ENCODE measurements at places on chromosomes 4 and X.

DNA sequence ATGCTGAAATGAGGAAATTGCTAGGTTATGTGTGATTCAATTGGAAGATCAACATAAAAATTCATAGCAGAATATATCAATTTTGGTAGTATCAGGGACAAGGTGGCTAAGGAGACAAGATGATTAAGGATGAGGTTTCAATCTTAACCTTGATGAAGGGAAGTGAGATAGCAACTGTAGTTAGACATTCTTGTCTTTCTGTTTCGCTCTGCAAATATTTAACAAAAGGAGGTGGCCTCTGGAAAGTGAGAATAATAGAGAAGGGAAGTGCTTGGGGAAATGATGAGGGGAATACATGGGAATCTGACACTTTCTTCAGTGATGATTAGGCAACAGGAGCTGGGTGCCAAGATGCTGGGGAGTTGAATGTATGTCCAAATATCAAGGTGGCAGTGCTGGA lies 337.1 kb upstream of the PUDP start:
- no peak for DNase-seq

DNA sequence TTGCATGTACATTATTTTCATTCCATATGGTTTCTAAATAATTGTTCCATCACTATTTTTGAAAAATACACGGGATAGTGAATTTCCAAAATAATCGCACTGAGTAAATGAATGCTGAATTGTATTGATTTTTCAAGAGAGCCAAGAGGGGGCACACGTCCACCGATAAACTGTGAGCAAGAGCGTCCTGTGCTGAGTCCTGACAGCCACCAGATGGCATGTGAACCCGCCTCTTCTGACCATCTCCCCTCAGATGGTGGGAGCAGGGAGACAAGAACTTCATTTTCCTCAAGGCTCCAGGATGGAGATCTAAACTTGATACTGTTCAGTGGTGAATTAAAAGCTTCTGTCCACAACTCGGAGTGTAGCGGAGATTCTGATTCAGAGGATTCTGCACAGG lies 30.6 kb upstream of the IL9R start:
- peak; percentile 45 for DNase-seq

- no peak for DNase-seq
These were observed 96.0 kb upstream of the C1GALT1C1 start for GRCh38 chrX:120725874-120726273.

DNA sequence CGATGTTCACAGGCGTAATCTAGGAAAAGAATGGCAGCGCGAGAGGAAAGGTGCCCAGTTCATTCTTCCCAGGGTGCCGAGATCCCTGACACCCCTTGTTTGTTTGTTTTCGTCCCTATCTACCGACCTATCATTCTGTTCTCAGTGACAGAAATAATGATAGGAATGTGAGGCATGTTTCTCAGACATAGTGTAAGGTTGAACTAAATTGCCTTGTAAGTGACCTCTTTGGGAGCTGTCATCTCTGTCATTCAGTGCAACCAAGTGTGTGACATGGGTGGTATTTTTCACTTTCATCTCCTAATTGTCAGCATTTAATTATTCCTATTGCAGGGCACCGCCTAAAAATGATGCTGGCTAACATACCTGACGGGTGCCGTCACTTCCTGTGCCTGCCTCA lies 24.4 kb downstream of the CLDN22 start:
- DNase-seq: no peak

DNA sequence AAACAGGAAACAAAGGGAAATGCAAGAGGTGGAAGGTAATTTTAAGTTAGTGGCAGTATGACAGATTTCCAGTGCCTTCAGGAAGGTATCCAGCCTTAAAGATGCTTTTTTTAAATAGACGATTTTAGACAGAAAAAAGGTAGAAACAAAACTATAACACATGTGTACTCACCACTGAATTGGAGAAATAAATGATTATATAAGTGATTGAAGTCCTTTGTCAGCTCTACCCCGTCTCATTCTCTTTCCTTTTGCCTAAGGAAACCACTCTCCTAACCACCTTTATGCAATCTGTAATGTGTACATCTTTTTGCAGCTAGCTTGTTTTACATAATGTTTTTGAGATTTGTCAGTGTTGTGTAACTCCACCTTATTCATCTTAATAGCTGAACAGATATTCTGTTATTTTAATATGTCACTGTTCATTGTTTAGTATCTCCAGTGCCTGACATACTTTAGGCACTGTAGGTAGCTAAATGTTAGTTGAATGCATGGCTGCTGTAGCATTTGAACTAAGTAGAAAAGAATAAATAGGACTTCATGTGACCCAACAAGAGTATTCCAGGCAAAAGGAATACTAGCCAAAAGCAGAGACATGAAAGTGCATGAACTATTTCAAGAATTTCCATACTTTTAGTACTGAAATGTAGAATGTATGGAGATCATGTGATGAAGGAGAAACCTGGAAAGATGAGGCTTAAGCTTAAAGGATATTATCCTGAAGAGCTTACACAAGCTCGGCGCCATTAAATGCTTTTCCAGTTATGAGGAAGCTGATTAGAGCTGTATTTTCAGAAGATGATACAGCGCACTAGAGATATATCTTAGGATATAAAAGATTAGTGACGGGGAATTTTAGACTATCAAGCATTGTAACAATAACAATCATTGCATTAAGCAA lies 865 bp downstream of the FAM200B start:
- no peak for DNase-seq

- DNase-seq: no peak
These were observed 4.5 kb upstream of the MAMLD1 start for GRCh38 chrX:150358651-150359050.

DNA sequence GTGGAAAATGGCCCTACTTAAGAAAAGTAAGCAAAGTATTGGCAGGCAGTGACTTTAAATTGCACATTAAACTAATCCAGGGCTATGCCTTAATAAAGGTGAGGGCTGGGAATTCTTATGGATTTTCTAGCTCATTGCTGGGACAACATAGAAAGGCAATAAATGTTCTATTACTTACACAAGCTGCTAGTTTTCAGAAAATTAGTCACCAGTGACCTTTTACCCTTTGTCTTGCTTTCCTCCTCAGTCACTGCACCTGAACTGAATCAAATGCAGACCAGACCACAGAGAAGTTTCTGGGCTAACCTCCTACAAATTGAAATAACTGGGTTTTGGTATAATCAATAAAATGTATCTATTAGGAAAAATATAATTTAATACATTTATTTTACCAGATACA lies 694.4 kb upstream of the FAM241A start:
- no peak for DNase-seq

DNA sequence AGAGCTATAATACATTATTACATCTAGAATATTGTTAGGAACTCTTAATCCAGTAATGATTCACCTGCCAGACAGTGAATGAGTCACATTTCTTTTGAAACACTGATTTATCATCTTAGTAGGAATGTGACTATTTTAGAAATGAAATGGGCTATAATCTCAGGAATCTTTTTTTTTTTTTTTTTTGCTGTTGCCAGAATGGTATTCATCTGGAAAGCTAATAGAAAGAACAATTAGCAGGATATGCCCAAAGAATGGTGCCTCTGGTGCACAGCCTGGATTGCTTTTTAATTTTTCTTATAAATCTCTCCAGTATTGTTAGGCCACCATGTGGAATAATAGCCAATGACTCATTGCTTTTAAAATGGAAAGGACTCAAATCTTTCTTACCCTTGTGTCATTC lies 181.1 kb upstream of the SMIM31 start:
- no peak for DNase-seq

GRCh38 chr4:101122019-101122418 lies 225.3 kb downstream of the PPP3CA start:
- no peak for DNase-seq

DNA sequence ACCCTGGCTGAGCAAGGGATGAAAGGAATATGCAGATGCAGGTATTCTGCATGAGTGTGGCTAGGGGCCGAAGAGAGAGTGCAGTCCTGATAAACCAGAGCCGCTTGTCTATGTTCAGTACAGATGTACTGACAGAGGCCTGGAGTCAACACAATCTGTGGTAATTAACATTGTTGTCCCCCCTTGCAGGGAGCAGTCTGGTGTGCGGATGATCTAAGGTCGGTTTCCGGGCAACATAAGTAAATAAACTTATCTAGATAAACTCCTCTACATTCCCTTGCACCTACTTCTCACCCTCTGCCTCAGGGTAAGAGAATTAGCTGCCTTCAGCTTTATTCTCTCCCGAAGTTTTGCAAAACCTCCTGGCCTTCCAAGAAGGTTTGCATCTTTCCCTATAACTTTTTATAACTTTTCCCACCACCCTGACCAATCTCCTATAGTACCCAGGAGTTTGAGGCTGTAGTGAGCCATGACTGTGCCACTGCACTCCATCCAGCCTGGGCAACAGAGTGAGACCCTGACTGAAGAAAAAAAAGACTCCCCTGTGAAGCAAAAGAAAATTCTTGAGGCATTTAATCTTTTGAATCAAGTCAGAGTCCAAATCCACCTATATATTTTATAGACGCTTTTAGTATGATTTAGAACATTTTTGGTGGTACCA lies 26.6 kb downstream of the SNX25 start:
- DNase-seq: no peak

DNA sequence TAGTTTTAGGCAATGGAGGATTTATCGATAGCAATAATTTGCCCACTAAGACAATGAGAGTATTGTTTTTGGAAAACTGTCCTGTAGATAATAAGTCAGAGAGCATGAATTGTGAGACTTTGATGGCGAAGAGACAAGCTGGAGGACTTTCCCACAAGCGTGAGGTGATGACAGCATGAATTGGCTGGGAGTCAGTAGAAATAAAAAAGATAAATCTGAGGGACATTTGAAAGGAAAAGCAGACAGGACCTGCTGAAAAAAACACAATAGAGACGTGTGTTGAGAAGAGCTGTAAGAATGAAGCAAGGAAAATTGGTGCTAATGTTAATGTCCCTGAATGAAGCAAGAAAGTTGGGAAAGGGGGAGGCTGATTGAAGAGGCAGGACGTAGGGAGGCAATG lies 233.5 kb downstream of the DCTD start:
- DNase-seq: no peak

- no peak for DNase-seq
These were observed 398.4 kb downstream of the PPP3CA start for GRCh38 chr4:100948911-100949310.

GRCh38 chrX:30561191-30561590 lies 16.4 kb downstream of the TASL start:
- no peak for DNase-seq

DNA sequence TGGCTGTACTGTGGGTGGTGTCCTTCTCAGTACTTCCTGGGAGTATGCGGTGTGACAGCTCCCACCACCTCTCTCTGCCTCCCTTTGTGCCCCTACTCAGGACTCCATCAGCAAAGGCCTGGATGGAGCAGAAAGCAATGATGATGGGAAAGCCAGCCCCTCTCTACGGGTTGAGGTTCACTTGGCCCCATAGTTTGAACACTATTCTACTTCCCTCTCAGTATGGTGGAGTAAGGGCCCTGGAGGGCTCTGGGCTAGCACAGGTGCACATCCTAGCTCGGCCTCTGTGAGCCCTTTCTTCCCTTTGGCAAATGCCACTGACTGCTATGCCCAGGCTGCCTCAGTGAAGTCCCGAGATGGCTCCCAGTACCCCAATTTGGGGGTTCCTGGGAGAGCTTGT lies 31.0 kb downstream of the PRPS1 start:
- DNase-seq: no peak

- no peak for DNase-seq
These were observed 61.1 kb downstream of the PPARGC1A start for GRCh38 chr4:23828779-23829178.

GRCh38 chrX:27336466-27337091 lies 126.6 kb downstream of the PPP4R3C start:
- DNase-seq: peak; percentile 37

DNA sequence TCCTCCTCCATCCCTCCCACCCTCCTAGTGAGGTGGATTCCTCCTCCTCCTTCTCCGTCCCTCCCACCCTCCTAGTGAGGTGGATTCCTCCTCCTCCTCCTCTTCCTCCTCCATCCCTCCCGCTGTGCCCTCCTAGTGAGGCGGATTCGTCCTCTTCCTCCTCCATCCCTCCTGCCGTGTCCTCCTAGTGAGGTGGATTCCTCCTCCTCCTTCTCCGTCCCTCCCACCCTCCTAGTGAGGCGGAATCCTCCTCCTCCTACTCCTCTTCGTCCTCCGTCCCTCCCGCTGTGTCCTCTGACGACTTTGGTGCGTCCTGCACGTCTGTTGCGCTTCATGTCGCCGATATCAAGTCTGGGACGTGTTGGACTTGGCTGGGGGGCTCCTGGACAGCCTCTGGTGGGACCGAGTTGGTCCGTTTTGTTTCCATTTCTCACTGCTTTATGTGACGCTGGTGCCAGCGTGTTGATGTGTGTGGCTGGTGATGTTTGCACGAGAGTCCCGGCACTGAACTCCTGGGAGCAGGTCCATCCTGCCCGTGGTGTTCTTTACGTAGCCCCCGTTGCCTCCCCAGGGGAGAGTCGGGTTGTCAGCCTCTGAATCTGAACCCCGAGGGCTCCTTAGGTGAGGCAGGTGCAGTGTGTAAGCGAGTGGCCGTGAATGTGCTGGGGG lies 5.4 kb downstream of the AKAP17A start:
- DNase-seq: no peak

DNA sequence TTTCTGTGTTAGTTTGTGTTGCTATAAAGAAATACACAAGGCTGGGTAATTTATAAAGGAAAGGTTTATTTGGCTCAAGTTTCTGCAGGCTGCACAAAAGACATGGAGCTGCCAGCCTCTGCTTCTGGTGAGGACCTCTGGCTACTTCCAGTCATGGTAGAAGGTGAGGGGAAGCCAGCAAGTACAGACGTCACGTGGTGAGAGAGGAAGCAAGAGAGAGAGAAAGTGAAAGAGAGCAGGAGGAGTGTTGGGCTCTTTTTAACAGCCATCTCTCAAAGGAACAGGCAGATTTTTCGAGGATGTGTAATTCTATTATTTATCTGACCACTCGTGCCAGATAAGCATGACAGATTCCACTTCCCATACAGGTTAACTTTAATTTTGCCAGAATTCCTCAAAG lies 1199.1 kb downstream of the ADGRL3 start:
- DNase-seq: no peak

- DNase-seq: no peak
These were observed 106.4 kb downstream of the RTL5 start for GRCh38 chrX:72025236-72025770.

DNA sequence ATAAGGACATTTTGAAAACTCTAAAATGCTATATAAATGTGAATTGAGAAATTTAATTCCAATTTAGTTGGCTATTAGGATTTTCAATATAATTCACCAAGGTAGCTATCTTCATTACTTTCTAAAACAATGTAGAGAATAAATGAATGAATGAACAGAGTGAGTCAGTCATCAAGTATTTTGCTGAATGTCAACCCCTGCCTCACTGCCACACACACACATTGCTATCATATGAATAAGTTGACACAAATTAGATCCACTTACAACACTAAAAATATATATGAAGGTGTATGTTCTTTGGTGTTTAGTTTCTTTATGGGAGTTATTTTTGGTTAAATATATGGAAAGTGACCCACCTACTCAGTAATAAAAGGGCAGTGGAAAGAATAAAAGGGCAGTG lies 141.4 kb upstream of the SMIM10 start:
- no peak for DNase-seq

GRCh38 chr4:120874792-120875774 lies 47.4 kb downstream of the PRDM5 start:
- DNase-seq: no peak

All from activated CD4-positive, alpha-beta memory T cell treated with anti-CD3 and anti-CD28 coated beads for 36 hours (primary cell).